T-helper 17 cell (primary cell): ENCODE measurements at places on chromosomes 1 and 21. TPM values are rescaled to one million over a fixed set of nuclear protein-coding genes. Genes with fewer than 3 reads are reported as not detected.

DNA sequence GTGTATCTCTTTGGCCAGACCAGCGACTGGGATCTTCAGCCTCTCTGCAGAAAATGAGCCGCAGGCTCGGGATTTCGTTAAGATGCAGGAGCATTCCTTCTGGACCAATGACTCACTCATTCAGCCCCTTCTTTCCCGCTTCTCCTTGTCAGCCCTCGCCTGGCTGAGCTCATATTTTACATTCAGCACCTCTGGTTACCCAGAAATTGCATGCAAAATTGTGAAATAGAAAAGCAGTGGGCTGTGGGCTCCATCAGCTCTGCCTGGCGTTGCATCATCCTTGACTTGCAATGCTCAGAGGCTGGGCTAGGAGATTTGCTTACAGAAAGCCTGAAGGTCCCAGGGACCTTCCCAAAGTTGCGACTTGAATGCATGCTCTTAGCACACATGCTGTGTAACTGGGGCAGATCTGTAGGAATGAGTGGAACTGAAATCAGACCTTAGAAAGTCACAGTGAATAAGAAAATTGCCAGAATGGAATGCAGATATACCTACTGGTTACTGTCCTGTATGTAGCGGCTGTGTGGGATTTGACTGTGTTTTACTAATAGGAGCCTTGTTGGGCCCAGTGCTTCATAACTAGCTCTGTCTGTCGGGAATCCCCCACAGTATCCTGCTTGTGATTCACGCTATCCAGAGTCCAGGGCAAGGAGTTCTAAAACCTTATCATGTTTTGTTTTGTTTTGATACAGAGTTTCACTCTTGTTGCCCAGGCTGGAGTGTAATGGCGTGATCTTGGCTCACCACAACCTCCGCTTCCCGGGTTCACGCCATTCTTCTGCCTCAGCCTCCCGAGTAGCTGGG lies 444.8 kb downstream of the KIF26B start:
- H3K4me3 ChIP-seq: no peak overlapping the region
- no peaks in the 10 kb centered on the region for H3K36me3 ChIP-seq
- H3K27me3 ChIP-seq: peaks cover 12% of the 10 kb centered on the region
- H3K4me1 ChIP-seq: no peaks in the 10 kb centered on the region
- no peak for DNase-seq
- no peak overlapping the region for H3K27ac ChIP-seq

- no peaks in the 10 kb centered on the region for H3K36me3 ChIP-seq
- no peaks in the 10 kb centered on the region for H3K27me3 ChIP-seq
- no peak overlapping the region for H3K4me3 ChIP-seq
- DNase-seq: no peak
Measured at GRCh38 chr1:88327391-88328267, 356.4 kb upstream of the PKN2 start.

GRCh38 chr1:41351262-41352151 lies 9.7 kb upstream of the FOXO6 start:
- peaks cover 4% of the 10 kb centered on the region for H3K4me1 ChIP-seq
- peaks cover 5% of the 10 kb centered on the region for H3K36me3 ChIP-seq
- no peak overlapping the region for H3K4me3 ChIP-seq
- no peak overlapping the region for H3K27ac ChIP-seq
- peaks cover 52% of the 10 kb centered on the region for H3K27me3 ChIP-seq
- DNase-seq: no peak

- H3K27me3 ChIP-seq: no peaks in the 10 kb centered on the region
- H3K27ac ChIP-seq: peak overlapping the region; percentile 92
- H3K4me3 ChIP-seq: peak overlapping the region; percentile 93
- H3K36me3 ChIP-seq: no peaks in the 10 kb centered on the region
- DNase-seq: no peak
Measured at GRCh38 chr1:54407154-54407403, 885 bp upstream of the SSBP3 start.

GRCh38 chr1:158112994-158113758 lies 67.5 kb upstream of the CD1D start:
- peaks cover 20% of the 10 kb centered on the region for H3K4me1 ChIP-seq
- peaks cover 8% of the 10 kb centered on the region for H3K36me3 ChIP-seq
- DNase-seq: no peak
- peaks cover 57% of the 10 kb centered on the region for H3K27me3 ChIP-seq
- peak overlapping the region; percentile 39 for H3K27ac ChIP-seq

FAM3B gene
- not detected for total RNA-seq

PTGER3 gene
- 0.86 TPM for total RNA-seq
